Ammon's horn (tissue), 1 donor: ENCODE measurements at places on chromosomes 16 and 17.
A peak's percentile ranks its signal among the peaks of the same experiment; 100 is the strongest.

DNA sequence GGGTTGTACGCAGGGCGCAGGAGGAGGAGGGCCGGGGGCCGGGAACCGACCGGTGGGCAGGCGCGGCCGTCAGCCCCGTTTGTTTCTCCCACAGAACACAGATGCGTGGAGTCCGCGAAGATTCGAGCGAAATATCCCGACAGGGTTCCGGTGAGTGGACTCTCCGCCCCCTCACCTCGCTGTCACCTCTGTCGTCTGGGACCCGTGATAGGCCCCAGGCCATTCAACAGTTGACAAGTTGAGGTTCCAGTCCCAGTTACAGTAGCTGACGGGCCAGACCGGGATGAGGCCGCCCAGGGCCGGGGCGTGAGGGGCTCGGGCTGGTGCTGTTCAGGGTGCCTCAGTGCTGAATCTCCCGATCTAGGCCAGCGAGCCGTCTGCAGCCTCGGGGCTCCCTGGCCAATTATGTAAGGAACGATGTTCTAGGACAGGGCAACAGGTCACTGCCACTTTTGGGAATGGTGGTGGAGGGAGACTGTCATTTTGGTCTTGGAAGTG lies 628 bp downstream of the GABARAPL2 start:
- DNase-seq, result no peak

DNA sequence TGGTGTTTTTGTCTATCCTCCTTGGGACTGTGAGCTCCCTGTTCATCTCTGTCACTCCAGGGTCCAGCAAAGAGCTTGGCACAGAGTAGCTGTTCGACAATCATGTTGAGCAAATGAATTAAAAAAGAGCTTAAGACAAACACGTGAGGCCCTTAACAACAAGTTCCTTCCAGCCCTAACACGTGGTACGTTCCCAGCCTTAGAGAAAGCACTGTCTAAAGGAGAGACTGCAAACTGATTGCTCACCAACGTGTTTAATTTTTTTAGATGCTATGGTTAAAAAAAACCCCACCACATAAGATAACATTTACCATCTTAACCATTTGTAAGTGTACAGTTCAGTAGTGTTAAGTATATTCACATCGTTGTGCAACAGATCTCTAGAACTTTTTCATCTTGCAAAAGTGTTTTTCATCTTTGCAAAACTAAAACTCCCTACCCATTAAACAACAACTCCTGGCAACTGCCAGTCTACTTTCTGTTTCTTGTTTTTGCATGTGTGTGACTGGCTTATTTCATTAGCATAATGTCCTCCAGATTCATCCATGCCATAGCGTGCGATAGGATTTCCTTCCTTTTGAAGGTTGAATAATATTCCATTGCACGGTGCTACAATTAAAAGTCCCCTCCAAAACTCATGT lies 28.2 kb downstream of the LAT start:
- no peak for DNase-seq

GRCh38 chr17:38926293-38927070 lies 1.1 kb downstream of the LASP1NB start:
- peak; percentile 38 for DNase-seq

DNA sequence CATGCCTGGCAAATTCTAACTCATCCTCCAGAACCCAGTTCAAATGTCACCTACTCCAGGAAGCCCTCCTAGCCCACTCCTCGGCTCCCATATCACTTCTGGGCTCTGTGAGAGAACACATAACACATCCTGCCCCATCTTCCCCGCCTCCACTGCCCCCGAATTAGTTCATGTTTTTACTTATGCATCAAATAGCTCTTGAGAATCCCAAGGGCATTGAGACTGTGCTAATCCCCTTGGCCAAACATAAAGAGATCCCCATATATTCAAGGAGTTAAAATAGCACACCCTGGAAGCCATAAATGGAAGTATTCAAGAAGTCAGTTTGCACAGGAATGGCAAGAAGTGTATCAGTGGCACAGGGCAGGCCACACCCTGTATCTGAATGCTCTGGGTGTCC lies 2.0 kb upstream of the CREBBP start:
- DNase-seq, result no peak

DNA sequence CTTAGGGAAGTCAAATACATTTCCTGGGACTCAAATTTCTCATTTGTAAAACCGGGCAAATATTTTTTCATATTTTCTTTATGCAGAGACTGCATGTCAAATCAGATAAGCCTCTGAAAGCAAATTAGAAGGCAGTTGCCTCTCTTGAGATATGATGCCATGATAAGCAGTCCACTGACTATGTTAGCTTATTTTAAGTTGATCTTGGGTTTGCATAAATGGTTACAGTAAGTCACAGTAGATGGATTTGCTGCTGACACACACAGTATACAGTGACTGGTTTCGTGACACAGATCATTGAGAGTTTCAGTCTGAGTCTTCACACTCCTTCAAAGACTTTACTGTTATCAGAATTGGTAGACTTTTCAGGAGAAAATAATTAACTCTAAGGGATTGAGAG lies 927.6 kb upstream of the CDH8 start:
- no peak for DNase-seq

DNA sequence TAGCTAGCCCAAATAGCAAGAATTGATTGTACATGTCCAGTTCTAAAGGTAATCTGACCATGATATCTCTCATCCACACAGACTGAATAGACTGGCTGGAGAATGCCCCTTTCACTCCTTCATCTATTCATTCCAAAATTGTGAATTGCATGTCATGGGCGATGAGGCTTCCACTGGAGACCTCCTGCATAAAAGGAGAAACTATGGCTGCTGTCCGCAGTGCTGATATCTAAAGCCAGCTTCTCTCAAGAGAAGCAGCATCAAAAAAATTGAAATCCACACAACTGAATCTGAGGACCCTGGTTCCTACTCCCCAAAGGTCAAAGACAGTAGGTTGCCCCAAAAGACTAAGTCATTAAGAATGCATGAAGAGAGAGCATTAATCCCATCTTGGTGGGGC lies 7.9 kb upstream of the SCNN1G start:
- DNase-seq, result no peak

DNA sequence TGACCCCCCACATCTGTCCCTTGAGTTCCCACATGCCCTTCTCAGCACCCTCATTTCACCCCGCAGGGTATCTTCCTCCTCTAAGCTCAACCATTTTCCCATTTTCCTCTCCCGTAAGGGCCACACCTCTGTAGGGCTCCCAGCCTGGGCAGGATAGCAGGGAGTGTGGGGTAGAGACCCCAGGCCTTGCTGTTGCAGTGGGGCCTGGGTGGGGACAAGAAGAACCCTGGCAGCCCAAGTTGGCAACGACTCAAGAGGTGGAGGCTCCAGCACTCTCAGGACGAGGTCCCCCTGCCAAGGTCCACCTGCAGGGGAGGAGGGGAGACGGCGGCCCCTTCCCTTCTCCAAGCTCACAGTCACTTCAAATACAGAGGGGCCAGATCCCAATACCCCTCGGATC lies 2.0 kb upstream of the TMEM92 start:
- no peak for DNase-seq

- DNase-seq, result no peak
Measured at GRCh38 chr16:65793781-65794180, 572.7 kb upstream of the CDH5 start.

DNA sequence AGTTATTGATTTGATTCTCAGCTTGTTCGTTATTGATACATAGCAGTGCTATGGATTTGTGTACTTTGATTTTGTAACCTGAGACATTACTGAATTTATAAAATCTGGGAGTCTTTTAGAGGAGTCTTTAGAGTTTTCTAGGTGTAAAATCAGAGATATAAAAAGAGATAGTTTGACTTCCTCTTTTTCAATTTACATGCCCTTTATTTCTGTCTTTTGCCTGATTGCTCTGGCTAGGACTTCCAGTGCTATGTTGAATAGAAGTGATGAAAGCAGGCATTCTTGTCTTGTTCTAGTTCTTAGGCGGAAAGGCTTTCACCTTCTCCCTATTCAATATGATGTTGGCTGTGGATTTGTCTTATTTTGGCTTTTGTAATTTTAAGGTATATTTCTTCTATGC lies 106.2 kb downstream of the PHKB start:
- DNase-seq, result no peak

DNA sequence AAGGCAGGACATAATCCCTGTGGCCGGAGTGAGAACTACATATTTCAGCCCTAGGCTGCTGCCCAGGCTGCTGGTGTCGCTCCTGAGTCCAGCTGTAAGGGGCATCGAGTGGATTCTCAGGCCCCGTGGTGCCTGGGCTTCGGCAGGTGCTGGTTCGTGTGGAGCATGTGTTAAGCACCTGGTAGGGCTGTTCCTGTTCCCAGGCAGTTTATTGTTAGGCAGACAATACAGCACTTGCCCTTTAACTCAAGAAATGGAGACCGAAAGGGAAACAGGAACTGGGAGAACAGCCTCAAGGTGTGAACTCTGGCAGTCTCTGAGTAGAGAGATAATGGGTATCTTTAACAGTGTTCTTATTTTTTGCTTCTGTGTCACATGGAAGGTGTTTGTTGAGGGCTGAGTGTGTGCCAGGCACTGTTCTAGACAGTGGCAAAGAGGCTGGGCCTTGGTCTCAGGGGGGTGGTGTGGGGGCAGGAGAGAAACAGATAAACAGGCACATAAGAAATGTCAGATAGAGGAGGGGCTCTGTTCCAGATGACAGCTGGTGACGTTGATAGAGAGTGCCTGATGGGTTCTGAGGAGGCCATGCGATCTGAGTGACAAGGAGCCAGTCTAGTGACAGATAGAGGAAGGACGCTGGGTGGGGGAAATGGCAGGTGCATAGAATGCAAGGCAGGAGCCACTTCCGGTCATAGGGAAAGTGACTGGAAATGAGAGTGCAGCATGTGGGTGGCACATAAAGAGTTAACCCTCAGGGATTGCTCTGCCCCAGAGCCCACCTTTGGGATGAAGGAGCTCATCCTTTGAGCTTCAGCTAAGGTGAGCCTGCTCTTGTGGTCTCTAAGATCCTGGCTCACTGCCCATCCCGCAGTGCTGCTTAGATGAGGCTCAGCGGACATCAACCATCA lies 33.8 kb downstream of the EPN2 start:
- no peak for DNase-seq

GRCh38 chr17:82230609-82231311 lies 1.9 kb downstream of the SLC16A3 start:
- DNase-seq, result peak; percentile 59

DNA sequence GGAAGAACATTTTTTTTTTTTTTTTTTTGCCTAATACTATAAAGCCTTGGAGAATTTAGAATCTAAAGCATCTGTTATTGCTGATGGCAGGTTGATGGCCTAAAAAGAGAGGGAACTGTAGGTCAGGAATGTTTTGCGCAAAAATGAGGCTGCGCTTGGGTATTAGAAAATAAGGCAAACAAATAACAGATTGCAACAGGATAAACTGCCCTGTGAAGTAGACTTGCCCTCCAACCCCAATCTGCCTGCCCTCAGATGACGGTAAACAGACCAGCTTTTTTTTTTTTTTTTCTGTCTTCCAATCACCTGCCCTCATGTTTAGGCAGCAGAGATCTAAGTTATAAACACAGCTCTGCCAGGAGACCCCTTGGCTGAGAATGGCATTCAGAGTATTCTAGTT lies 3.8 kb upstream of the DHX8 start:
- DNase-seq, result no peak

DNA sequence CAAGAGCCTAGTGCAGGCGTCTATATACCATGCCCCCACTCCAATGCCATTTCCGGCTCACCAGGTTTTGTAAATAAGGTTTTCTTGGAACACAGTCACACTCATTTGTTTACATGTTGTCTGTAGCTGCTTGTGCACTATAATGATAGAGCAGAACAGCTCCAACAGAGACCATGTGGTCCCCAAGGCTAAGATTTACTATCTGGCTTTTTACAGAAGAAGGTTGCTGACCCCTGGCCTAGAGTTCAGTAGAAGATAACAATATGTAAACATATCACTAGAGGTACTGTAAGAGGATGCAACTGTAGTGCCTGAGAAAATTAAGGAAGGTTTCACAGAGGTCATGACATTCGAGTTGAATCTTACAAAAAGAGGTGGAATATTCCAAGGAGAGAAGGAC lies 66.3 kb downstream of the CACNG1 start:
- no peak for DNase-seq

DNA sequence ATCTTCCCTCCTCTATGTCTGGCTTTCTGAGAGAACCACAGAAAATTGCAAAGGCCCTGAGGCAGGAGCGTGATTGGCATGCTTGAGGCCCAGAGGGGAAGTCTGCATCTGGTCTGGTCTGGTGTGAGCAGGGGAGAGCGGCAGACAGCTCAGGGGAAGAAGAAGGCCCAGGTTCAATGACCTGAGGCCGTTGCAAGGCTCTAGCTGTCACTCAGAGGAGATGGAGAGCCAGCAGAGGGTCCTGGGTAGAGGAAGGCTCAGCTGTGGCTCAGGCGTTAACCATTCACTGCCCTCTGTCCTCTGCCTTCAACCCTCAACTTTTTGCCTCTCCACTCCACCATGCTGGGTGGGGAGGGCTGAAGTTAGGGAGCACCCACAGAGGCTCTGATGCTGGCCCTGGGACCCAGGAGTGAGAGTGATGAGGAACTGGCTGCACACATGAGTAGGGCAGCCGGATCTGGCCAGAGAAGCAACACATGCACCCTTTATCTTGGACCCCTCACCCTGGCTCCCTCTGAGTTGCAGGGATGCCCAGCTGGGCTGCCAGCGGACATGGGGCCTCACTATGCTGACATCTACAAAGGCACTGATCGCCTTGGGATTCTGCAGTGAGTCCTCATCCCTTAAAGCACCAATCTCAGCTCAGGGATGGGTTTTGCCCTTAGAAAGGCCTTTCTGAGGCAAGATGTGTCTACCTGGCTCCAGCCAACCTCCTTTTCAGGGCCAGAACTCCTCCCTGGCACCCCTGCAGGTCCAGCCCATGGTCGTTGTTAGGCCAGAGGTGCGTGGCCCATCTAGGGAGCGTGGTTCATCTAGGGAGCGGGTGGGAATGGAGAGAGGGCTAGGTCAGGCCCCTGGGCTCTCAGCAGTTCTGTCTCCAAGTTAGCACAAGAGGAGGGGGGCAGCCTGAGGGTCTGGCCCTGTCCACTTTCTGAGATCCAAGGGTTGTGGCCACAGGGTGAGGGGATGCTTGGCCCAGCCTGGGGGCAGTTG lies 7.7 kb upstream of the KRTAP17-1 start:
- no peak for DNase-seq

- DNase-seq, result peak; percentile 14
Measured at GRCh38 chr17:8629371-8630226, 926 bp downstream of the MYH10 start.

DNA sequence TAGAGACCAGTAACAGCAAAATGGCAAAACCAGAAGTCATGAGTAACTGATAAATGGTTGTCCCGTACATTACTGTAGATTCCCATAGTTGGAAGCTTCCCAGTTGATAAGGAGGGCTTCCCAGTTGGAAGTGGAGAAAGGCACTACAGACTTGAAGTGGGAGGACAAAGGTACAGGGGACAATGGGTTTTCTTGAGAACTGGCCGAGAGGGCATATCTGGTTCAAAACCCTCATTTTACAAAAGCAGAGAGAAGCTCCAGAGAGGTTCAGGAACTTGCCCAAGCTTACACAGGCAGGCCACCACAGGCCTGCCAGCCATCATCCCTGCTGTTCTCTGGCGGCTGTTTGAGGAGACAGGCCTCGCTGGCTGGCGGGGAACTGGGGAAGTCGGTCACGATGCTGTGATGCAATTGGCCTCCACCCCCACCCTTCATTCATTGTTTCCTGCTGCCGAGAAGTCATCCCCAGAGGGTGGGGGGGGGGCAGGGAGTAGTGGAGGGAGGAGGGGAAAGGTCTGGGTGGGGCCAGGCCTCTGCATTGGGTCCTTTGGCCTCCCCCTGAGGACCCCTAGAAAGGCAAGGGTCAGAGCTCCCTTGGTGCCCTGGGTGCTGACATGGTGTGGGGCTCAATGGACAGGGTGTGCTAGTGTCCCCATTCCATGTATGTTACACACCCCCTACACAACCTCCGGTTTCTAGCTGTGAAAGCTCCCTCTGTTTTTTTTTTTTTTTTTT lies 3.0 kb downstream of the UBALD2 start:
- DNase-seq, result peak; percentile 89
